ENCODE measurements at places on chromosomes 12 and 14.

DNA sequence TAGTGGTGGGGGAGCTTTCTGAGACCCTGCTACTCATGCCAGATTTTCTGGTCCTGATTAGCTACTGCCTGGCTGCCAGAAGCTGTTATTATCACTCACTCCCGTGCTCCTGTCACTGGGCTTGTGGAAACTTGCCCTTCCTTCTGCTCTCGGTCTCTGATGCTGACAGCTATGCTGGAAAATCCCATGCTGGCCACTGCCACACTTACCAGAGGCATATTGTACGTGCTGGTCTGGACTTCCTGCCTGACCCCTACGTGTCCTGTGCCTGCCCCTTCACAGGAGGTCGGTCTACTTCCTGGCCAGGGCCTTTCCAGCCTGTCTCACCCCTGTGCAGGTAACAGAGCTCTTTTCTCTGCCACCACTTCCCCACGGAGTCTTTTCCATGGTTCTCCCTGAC, 149.4 kb upstream of the PLEKHG7 start:
- peak; percentile 90 for DNase-seq

DNA sequence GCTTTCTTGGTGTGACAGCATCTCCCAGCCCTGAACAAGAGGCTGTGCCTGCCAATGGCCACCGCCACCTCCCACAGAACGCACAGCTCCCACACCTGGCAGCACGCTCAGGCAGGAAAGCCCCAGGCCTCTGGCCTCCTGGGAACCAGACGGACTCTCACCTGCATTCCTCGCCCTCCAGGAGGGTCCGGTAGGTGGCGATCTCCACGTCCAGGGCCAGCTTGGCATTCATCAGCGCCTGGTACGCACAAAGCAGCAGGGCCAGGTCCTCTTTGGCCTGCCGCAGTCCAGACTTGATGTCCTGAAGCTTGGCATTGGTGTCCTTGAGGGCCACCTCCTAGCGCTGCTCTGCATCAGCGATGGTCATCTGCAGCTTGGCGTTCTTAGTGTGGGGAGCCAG, 12.1 kb upstream of the KRT77 start:
- no peak for DNase-seq

- DNase-seq, result peak; percentile 3
Measured at GRCh38 chr14:51954657-51955056, 34.7 kb upstream of the RTRAF start.

DNA sequence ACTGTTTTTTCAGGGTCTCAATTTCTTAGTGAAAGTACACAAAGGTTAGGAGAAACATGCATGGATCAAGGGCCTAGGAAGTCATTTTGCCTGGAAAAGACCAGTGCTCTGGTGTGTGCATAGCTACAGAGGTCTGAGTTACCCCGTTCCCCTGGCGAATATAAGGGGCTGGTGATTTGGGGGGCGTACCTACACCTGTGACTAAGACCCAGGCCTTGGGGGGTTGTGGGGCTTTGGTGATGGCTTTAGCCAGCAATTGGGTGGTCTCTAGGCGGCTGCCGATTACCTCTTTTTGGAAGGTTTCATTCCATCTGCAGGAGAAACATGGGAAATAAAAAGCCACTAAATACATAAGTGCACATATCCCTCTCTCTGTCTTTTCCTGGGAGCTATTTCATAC, 1.1 kb downstream of the SDR39U1 start:
- DNase-seq, result no peak

GRCh38 chr12:2268471-2269286, 215.9 kb downstream of the CACNA1C start:
- DNase-seq, result no peak

GRCh38 chr12:64142784-64143183, 79.3 kb downstream of the KICS2 start:
- no peak for DNase-seq

- peak; percentile 66 for DNase-seq
Measured at GRCh38 chr12:6336889-6337853, 4.7 kb downstream of the TNFRSF1A start.

GRCh38 chr12:48414021-48414420, 58.3 kb upstream of the ANP32D start:
- no peak for DNase-seq

GRCh38 chr14:23149745-23150144, 30.7 kb upstream of the CEBPE start:
- DNase-seq, result no peak

- peak; percentile 35 for DNase-seq
Measured at GRCh38 chr14:78202163-78202562, 32.0 kb downstream of the NRXN3 start.

Data from GM12865 (cell line).